ENCODE measurements at places on chromosomes 7 and 10.

DNA sequence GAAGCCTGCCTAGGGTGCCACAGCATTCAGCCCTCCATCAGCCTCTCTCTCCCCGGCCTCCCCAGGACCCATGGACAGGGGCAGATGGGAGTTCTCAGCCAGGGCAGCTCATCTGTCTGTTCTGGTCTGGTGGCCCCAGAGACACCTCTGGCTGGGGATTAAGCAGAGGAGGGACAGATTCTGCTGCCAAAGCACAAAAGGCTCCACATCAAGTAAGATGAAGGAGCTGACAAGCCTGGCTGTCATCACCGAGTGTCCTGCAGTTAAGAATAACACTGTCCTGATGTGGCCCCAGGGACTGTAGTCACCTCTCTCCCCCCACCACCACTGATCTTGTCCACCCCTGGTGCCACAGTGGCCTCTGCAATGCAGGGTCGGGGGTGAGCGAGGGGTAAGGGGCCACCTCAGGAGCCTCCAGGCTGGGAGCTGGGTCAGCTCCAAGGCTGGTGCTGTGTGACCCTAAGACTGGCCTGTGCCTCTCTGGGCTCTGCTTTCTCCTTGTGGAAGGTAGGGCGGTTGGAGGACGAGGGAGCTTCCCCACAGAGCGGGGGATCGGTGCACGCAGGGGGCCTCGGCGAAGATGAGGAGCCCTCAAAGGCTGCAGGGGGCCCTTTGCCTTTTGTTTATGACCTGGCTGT, 18.7 kb downstream of the C10orf105 start:
- DNase-seq, result no peak

DNA sequence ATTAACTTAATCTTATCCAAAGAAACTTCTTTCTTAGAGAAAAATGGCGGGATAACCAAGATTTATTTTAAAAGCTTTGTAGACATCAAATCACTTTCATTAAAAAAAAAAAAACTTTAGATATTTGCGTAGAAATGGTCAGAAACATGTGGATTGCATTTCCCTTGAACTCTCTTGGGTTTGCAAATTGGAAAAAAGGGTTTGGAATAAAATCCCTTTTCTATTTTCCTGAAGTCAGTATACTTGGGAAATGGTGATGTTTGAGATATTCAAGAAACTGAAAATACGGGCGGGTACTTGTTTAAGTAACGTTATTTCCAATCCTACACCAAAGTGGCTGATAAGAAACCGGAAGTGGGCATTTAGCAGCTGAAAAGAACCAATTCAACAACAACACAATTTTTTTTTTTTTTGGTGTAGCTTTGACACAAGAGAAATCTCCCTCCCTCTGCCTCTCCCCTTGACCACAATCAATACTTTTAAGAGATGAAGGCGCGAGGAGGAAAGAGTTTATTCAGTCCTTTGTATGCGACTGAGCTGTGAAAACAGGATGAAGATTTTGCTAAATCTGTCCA, 13.7 kb upstream of the GFRA1 start:
- DNase-seq, result no peak

DNA sequence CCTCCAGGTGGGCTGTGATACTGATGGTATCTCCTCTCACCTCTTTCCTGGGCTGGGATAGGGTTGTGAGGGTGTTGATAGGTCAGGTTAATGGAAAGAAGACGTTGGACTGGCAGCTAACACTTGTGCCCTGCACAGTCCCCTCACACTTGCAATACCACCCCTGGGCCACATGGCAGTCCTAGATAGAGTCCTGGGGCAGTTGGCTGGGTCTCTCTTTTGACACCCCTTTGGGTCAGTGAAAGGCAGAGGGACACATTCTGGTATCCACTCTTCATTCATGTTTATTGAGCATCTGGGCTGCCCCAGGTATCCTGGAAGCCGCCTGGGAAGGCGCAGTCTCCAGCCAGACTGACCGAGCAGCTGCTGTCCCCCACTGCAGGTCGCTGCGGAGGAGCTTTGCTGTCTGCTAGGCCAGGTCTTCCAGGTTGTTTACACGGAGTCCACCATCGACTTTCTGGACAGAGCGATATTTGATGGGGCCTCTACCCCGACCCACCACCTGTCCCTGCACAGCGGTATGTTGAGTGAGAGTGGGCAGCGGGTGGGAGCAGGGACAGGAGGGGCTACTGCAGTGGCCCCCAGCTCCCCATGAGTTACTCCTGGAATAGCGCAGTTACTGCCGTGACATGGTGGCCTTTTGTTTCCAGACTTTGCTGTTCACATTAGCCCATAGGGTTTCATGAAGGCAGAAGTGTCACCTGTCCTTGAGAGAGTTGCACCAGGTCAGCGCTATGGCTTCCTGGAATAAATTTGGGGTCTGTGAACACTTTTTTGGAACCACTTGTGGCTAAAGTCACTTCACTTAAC, 19.1 kb downstream of the NACAD start:
- DNase-seq, result no peak

- no peak for DNase-seq
Observed at GRCh38 chr7:74018246-74018895, 9.6 kb upstream of the ELN start.

- DNase-seq, result no peak
Observed at GRCh38 chr10:28768227-28768626, 90.9 kb downstream of the BAMBI start.

GRCh38 chr10:96588616-96589419, 2.0 kb upstream of the TM9SF3 start:
- no peak for DNase-seq

Measured in amniotic stem cell (primary cell).